Stimulated activated CD8-positive, alpha-beta memory T cell treated with anti-CD3 and anti-CD28 coated beads, Interleukin-15, amount 100 ng/mL, for 24 hours (primary cell): ENCODE measurements at places on chromosomes 1 and 21.

DNA sequence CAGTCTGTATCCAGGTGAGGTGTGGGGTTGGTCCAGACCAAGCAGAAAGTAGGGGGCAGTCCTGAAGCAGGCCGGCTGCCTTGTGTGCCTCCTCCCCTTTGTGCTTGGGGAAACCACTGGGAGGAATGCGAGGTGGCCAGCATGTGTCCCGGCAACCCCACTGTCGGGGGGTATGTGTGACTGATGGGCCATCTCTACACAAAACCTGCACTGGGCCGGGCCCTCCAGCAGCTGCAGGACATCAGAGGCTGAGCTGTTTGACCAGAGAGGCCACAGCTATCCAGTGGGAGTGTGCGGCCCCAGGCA, 33.3 kb downstream of the TMEM51 start:
- no peak for DNase-seq

DNA sequence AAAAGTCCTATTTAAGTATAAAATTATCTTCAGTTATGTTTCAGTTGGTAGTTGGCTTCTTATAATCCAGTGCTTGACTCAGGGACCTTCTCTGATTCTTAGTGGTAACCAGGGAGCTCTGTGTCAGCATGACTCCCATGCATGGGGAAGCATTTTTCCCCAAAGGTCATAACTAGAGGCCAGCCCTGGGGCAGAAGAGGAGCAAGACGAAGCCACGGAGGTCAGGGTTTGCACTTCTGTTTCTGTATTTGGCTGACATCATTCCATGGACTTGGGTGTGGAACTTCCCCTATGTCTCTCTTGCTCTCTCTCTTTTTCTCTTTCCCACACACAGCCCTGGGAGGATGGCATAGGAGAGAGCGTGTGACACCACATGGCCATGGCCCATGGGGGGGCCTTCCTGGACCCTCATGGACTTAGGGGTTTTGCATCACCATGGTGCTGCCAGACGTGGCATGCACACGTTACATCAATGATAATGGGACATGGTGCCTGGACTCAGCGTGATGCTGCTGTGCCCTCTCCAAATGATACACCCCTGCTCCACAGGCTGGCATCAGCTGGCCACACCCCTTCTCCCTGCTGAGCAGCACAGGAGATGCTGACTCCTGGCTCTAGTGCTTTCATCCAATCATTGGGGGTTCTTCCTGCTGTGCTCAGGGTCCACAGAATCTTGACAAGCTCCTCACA, 260.5 kb downstream of the KCNJ6 start:
- DNase-seq = no peak

DNA sequence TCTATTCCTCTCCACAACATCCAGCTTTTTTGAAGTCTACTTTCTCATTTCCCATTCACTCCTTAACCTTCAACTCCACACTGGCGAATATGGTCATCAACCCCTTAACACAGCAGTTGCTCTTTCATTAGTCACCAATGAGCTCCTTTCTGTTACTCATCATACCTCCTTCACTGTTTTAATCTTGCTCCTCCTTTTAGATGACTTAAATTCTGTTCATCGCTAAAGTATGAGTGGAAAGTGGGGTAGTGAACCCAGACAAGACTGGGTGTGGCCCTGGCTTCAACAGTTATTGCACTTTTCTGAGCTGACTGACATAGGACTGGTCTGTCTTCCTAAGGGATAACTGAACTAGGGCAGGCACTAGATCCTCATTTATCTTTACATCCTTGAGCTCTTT, 51.3 kb downstream of the AKT3 start:
- no peak for DNase-seq

DNA sequence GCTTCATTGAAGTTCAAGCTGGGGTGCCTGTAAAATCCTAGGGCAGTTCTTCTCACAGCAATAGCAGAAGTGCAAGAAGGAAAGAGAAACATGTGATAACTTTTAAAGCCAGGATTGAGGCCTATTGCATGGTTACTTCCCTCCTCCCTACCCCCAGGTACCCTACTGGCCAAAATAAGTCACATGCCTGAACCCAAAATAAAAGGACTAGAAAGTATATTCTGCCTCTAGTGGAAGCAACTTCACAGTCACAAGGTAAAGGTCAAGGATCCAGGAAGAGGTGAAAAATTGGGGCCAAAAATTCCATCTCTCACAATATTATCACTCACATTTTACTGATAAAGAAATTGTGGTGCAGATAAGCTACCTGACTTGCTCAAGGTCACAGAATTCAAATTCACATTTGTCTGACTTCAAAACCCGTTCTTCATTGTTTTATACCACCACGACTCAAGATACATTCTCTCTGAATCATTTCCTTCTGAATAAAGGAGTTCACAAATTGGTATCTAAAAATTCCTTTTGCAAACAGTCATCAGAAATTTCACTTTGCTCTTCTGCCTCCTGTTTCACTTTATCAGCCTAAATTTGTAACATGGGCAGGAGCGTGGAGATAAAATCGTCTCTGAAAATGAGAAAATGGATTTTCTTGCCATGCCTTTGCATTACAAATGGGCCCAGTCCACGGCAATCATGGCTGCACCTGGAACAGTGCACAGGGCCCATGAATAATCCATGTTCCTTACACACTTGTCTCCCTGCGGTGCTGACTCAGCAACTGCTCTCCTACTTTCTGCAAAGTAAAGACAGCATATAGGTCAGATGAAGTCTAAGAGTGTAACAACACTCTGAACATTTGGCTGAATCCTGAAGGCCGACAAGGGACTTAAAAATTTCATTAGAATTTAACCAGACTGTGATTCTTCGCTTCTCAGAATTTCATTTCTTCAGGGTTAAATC, 485.3 kb upstream of the NFIA start:
- DNase-seq = no peak

GRCh38 chr1:91751275-91751674, 134.7 kb downstream of the TGFBR3 start:
- no peak for DNase-seq

DNA sequence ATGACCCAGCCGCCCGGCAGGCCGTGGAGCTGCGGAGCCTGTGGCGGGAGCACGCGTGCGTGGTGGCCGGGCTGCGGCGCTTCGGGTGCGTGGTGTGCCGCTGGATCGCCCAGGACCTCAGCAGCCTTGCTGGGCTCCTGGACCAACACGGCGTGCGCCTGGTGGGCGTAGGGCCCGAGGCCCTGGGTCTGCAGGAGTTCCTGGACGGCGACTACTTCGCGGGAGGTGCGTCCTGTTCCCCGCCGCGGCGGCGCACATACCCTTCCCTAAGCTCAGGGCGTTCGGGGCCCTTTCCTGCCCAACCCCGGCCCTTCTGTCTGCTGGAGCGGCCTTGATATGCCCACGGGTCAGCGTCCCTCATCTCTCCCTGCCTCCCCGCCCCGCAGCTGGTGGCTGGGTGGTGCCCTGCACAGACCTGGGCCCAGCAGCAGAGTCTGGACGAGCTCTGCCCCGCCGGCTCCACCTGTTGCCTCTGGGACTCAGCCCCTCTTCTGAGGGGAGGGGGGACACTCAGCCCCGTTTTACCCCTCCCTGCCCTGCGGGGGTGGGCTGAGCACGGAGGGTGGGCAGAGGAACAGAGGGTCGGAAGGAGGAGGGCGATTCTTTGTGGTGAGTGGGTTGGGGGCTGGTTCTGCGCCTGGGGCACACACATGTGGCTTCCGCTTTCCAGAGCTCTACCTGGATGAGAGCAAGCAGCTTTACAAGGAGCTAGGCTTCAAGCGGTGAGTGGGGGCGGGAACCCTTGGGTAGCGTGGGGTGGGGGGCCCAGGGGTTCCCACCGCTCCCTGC, 688 bp downstream of the PRXL2B start:
- DNase-seq = no peak

DNA sequence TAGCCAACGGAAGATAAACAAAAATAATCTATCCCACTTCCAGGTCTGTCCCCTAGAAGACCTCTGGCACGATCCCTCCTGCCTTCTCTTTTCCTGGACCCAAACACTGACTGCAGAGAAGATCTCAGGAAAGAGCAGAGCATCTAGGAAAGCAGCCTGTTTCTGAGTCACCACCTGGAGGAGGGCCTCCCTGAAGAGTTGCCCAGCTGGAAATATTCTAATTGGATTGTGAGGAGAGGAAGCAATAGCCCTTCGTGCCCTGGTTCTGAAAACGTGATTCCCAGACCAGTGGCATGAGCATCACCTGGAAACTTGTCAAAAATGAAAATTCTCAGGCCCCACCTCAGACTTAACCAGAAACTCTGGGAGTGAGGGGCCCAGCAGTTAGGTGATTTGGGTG, 411.1 kb downstream of the SETD4 start:
- no peak for DNase-seq

GRCh38 chr21:44845418-44846223, 27.8 kb upstream of the SUMO3 start:
- no peak for DNase-seq

- DNase-seq = no peak
These were observed 16.6 kb upstream of the S1PR1 start for GRCh38 chr1:101219924-101220870.

GRCh38 chr1:111369177-111369576, 58.4 kb downstream of the OVGP1 start:
- DNase-seq = no peak

- DNase-seq = no peak
These were observed 245.2 kb downstream of the SDCCAG8 start for GRCh38 chr1:243501002-243501401.

DNA sequence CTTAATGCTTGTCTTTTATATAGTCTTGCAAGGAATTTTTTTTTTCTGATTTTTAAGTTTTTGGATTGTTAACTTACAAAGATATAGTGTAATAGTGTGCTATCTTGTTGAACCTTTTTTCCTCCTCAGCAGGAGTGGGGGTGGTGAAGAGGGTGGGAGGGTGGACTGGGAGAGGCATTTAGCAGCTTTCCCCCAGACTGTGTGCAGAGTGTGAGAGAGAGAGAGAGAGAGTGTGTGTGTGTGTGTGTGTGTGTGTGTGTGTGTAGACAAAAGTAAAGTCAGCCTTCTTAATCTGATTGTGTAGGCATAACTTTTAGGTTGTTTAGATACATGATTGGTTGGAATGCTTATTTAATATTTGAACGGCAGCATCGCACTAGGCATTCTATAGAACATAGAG, 4.9 kb downstream of the CAMTA1 start:
- no peak for DNase-seq

- no peak for DNase-seq
These were observed 112.1 kb downstream of the PCNX2 start for GRCh38 chr1:233183226-233184020.

DNA sequence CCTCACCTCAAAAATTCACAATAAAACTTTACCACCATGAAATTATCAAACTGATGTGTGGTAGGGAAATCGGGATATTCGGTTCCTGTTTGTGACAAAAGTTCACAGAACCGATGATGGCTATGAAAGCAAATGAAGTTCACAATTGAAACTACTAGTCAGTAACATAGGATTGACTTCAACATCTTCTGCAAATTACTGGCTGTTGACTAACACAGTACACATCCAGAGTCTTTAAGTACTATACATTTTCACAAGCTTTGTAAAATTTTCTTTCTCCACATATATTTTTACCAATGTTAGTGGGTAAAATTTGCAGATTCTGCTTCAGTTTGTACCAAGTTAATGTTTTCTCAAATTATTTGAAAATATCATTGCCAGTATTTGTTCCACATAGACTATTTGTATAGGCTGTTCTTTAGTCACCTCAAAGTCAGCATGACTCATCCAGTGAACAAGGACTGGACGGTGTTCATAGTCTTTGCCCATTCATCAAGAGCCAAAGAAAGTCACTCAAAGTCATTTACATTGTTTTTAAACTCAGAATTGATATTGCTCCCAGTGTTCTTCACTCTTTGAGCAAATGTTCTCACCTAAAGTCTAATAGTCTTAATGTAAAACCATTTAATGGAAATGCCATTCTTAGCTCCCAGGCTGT, 213.4 kb downstream of the USP25 start:
- no peak for DNase-seq

DNA sequence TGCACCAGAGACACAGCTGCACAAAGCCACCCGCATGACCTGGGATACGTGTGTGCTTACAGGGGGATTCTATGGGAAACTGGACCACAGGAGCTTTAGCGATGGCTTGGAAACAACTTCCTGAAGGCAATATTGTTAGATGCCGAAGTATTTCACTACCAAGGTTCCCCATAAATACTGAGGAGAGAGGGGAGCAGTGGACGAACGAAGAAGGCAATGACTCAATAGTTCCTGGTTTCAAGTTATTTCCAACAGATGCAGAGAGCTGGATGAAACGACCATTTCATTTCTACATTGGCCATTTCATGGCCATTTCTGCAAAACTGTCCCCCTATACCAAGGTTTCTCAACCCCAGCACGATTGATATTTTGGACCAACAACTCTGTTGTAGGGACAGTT, 61.3 kb downstream of the CD34 start:
- no peak for DNase-seq

- no peak for DNase-seq
These were observed 28.8 kb upstream of the PPP2R5A start for GRCh38 chr1:212256369-212256768.

DNA sequence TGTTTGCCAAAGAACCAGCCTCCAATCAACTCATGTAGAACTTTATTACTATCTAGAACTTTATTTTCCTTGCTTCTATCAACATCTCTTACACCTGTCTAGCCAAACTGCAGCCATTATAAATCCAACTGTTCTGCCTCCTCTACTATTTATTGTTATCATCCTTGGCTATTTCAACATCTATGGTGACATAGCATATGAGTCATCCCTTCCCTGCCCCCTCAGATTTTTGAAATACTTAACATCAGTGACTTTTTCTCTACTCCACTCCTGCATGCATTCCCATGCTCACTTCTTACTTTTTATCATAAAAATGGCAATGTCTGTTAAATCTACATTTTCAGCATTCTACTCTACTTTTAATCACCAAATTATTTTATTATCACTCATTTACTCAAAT, 544.9 kb upstream of the NEGR1 start:
- no peak for DNase-seq

- DNase-seq = no peak
These were observed 98.3 kb downstream of the CD58 start for GRCh38 chr1:116472431-116472961.

DNA sequence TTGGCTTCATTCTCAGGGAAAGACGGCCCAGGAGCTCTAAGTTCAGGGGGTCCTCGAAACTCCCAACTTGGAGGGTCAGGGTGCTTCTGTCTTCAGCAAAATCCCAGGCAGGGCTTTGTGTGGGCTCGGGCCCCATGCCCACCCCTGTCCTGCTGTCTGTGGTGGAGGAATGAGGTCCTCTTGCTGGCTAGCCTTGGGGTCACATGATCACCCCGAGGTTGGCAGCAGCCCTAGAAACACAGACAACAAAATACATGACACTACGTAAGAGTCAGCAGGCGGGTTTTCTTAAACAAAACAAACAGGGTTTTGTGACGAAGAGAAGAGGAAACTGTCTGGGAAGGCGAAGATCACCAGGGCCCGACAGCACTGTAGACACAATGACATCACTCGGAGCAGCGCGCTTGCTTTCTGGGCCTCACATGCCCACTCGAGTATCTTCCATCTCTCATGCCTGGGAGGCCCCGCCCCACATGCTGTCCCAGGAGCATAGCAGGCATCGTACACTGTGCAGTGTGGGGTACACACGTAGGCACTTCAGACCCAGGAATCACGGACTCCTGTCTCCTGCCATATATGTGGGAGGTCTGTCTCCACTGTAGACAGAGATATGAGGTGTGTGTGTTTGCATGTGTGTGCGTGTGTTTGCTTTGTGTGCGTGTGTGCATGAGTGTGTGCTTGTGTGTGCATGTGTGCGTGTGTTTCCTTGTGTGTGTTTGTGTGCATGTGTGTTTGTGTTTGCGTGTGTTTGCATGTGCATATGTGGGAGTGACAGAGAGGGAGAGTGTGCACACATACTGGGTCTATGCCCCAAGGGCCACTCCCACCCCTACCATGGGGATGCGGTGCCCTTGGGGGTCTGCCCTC, 94.7 kb downstream of the SIK1 start:
- no peak for DNase-seq
